ENCODE measurements at places on chromosomes 5 and 9.

- no peak for DNase-seq
These were observed 12.2 kb upstream of the SEPTIN8 start for GRCh38 chr5:132788990-132789886.

DNA sequence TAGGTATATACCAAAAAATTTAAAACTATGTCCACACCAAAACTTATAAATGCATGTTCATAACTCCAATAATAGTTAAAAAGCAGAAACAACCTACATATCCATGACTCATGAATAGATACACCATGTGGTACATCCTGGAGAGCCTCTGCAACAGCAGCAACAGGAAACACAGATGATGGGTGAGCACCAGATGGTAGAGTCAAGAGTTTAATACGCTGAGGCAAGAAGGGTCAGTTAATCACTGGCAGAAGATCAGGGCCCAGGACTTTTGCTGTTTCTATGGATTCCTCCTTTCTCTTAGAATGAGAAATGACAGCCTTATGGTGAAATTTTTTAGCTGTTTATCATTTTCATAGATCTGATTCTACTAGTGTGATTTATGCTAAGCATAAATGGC, 351.8 kb upstream of the ADAMTSL1 start:
- DNase-seq = no peak

- no peak for DNase-seq
These were observed 18.8 kb downstream of the NUP214 start for GRCh38 chr9:131144201-131144600.

GRCh38 chr9:28956116-28956880, 1383.0 kb upstream of the C9orf72 start:
- no peak for DNase-seq

DNA sequence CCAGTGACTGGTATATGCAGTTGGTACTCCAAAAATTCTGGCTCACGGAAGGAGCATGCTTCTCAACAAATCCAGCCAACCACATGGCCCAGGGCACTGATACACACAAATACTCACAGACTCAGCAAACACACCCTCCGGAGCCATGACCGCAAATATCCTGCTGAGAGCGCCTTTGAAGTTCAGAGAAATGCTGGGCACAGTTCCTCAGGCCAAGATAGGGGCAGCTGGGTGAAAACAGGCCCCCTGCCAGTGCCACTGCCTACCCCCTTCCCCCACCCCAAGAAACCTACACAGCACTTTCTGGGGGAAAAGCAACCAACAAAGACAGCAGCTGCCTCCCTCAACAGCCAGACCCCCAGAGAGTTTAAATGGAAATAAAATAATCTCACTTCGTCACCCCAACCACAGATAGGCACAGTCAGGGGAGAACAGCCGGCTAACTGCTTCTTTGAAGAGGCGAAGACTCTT, 120.0 kb downstream of the C5orf15 start:
- DNase-seq = no peak

GRCh38 chr9:86892576-86892975, 54.7 kb downstream of the GAS1 start:
- DNase-seq = no peak
